ENCODE measurements at places on chromosomes 7 and 10.

DNA sequence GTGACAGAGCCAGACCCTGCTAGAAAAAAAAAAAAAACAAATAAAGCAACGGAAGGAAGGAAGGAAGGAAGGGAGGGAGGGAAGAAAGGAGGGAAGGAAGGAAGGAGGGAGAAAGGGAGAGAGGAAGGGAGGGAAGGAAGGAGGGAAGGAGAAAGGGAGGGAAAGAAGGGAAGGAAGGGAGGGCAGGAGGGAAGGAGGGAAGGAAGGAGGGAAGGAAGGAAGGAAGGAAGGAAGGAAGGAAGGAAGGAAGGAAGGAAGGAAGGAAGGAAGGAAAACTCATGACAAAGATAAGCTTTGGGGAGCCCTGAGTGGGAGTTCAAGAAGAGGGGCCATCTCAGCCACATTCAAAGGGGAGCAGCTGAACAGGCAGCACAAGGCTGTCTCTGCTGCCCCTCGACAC lies 124.7 kb upstream of the MGMT start:
- no peak for DNase-seq

DNA sequence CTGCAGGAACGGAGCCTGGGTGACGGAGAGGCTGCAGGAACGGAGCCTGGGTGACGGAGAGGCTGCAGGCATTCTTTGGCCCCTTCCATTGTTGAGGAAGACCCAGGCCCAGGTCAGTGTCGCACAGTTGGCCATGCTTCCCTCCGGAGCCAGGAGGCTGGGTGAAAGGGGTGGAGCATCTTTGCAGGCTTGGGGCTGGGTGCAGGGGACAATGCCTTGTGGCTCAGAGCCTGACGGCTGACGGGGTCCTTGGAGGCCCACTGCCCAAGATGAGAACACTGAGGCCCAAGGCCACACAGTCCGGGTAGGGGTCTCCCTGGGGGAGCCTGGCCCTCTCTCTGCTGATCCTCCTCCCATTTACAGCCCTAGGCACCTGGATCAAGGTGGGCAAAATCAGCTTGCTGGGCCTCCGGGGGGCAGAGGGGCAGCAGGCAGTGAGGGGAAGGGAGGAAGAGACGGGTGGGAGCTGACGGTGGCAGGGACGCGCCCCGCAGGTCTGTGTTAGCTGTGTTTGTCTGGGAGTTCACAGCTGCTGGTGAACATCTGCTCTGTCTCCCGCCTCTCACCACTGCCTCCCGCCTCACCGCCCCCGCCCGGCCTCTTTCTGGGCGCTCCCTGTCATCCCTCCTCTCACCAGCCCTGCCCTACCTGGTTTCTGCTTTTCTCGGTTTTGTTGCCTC lies 30.6 kb upstream of the PCBD1 start:
- DNase-seq = peak; percentile 63

GRCh38 chr10:73591935-73592699 lies 975 bp upstream of the USP54 start:
- no peak for DNase-seq

- no peak for DNase-seq
Measured at GRCh38 chr7:96285579-96285978, 36.3 kb downstream of the SLC25A13 start.

GRCh38 chr7:90078921-90079320 lies 75.3 kb upstream of the STEAP1 start:
- DNase-seq = no peak

DNA sequence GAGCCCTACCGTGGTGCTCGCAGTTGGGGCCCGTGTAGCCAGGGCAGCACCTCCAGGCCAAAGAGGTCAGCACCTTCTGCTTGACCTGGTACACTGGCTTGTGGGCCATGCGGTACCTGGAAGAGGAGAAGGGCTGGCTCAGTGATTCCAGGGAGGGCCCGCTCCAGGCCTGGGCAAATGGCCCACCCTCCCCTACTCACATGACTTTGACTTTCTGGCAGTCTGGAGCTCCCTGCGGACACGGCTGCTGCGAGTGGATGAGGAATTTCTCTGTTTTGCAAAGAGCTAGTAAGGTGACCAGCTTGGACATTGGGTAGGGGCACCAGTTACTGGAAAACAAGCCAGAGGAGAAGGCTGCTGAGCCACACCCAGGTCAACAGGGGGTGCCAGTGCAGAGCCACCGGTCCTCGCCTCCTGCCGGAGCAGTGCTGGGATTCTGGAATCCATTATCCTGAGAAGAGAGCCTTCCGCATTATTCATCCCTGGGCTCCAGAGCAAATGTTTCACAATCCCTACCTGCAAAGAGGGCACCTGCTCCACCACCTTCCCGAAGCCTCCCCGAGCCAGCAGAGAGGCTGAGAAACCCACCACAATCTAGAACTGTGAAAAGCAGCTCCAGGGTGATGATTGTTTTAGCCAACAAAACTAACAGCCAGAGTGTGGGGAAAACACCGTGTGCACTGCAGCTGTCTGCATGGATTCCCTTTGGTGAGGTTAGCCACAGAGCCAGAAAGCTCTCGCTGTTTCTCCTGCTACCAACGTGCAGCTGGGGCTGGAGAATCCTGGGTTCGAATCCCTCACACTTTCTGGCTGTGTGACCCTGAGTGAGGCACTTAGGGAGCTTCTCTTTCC lies 11.8 kb downstream of the MMRN2 start:
- no peak for DNase-seq

DNA sequence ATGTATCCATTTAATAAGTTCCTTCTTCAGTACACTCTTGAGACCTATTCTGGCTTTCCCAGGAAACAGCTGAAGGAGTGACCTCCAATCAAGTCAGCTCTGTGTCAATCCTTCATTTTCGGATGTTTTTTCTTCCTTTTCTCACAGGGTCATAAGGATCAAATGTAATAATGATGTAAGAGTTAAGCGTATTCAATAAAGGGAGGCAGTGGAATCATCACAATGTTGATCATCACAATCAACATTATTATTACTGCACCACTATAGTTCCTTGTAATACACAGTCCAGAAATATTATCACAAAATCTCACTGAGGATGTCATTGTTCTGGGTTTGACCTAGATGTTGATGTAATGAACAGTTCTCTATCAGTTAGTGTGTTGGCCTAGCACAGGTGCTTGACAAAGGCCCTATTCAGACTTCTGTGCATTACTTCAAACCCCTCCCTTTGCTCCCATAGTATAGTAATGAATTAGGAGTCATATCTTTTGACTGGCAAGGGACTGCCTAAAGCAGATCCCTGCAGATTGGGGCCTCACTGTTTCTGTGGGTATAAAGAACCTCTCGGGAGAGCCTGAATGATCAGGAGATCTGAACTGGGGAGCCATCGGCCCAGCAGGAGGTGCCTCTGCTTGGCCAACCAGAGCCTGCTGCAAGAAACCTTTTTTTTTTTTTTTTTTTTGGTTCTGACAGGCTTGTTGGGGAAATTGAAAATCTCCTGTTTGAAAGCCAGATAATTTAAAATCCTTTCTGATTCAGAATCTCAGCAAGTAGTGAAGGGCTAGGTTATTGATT lies 100.6 kb downstream of the KAT6B start:
- no peak for DNase-seq

- no peak for DNase-seq
Measured at GRCh38 chr10:87794285-87794684, 23.7 kb downstream of the ATAD1 start.

GRCh38 chr10:11403116-11403515 lies 208.3 kb downstream of the USP6NL start:
- peak; percentile 85 for DNase-seq

GRCh38 chr10:97456034-97456685 lies 10.2 kb downstream of the ZDHHC16 start:
- DNase-seq = no peak

DNA sequence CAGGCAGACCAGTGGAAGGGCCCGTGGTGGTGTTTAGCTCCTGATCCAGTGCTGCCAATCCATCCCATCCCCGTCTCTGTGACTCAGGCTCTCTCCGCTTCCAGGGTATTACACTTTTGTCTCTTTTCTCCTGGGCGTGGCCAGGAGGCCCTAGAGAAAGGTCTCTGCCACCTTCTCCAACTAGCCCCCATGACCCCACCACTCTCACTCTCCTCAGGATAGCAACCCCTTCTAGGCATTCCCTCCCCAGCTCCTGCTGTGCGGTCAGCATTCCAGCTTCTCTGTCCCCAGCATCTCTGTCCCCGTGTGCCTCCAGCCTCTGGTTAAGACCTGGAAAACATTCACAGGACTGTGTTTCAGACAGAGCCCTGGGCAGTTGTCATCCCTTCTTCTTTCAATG lies 36.2 kb upstream of the R3HCC1L start:
- no peak for DNase-seq

DNA sequence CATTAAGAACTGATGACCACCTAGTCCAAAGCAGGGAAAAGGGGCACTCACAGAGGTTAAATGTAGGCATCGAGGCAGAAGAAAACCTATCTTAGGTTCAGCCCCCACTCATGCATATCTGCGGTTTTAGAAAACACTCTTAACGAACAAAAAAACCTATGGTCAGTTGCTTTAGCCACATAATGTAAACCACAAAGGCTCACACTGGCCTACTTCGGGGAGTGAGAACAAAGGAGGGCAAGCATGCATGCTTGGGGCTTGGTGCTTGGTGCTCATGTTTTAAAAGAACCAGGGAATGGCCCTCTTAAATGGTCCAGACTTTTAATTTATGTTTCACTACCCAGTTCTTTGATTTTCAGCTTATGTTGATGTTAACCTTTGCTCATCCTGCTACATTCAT lies 14.2 kb downstream of the INSYN2A start:
- DNase-seq = no peak

GRCh38 chr7:64908358-64908757 lies 5.3 kb downstream of the ZNF273 start:
- DNase-seq = no peak

GRCh38 chr10:133309100-133309719 lies 496 bp downstream of the ZNF511 start:
- peak; percentile 98 for DNase-seq

GRCh38 chr10:3986493-3987142 lies 201.6 kb upstream of the KLF6 start:
- no peak for DNase-seq

DNA sequence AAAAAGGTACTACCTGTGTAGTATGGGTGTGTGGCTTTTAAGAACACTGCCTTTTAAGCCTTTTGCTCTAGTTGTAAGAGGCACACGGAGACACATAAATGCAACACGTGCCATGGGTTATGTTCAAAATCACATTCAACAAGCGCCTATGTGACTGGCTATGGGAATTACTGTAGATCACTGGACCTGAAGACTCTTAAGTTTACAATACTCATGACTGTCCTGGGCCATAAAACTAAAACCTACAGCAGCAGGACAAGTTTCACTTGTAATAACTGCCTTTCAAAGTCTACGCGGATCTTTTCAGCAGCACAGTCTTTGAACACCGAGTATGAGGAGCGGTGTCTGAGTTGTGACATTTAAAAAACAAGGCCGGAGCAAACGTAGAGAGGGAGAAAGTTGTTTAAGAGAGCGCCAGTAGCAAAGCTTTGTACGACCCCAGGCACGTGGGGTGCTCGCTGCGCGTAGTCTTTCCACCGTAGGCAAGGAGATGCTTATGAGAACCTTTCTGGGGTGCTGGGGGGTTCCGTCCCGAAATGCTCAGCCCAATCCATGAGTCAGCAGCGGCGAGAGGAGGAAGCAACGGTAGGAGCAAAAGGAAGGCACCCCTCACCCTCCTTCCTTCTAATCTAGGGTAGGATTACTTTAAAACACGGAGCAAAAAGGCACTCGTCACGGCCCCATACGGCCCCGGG lies 662 bp downstream of the DNAJC2 start:
- DNase-seq = peak; percentile 79

GRCh38 chr7:71604818-71605414 lies 473.0 kb downstream of the GALNT17 start:
- no peak for DNase-seq

GRCh38 chr7:3821488-3821887 lies 520.4 kb downstream of the SDK1 start:
- no peak for DNase-seq

DNA sequence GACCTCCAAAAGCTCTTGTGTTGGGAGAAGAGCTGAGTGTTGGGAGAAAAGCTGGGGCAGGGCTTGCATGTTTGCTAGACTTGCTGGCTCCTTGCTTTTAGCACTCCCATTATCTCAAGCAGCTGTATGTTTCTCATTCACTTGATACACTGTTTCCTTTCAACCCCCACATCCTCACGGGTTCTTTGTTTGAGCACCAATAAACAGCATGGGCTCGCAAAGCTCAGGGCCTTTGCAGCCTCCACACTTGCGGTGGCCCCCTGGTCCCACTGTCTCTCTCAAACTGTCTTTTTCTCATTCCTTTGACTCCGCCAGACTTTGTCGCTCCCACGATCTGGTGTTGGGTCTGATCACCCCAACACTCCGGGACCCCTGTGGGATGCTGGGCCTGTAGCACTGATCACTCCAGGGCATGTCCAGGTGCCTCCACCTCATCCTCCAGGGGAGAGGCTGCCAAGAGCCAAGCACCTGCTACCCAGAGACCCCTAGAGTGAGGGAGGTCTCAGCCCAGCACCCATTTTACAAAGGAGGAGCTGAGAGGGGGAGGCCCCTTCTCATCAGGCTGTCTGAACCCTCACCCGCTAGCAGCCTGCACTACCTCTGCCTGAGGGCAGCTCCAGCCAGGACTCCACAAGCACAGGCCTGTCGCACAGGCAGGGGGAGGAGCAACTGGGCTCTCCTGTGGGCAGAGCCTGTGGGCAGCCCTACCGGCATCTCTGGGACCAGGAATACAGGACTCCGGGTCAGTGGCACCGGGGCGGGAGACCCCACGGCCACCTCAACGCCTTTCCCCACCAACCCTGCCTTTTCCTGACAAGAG lies 49.1 kb upstream of the MSMB start:
- no peak for DNase-seq

- DNase-seq = no peak
Measured at GRCh38 chr7:51982653-51983052, 666.0 kb upstream of the COBL start.

DNA sequence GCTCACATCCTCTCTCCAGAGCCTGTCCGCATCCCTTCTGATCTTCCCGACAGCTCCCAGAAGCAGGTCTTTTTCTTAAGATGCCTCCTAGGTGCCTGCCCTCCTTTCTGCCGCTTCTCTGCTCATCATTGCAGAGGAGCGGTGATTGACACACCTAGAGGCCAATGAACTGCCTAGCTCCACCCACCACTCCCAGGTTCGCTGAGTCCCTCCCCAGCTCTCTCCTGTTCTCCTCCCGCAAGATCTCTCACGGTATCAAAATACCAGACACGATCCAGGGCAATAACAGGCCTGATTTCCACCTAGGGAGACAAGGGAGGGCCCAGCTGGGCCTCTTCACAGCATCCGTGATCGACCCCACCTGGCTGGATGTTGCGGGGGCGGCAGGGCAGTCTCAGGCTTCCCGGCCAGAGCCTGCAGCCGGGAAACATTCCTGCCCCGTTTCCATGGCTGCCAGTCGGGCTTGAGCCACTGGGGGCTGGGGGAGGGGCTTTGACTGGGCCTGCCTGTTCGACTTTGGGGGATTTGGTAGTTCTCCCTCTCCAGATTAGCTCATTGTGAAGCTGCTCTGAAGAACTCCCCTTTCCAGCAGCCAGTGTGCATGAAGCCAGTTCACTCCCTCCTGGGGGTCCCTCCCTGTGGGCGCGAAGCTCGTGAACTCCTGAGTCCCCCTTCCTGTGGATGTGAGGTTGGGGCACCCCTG lies 373.5 kb downstream of the RPS24 start:
- DNase-seq = no peak

- no peak for DNase-seq
Measured at GRCh38 chr7:127910670-127911069, 120.6 kb downstream of the LRRC4 start.

All from spleen (tissue), 13 donors.